CD4-positive, alpha-beta T cell treated with Interleukin-6 for 4 hours (primary cell): ENCODE measurements at places on chromosomes 4 and X.

DNA sequence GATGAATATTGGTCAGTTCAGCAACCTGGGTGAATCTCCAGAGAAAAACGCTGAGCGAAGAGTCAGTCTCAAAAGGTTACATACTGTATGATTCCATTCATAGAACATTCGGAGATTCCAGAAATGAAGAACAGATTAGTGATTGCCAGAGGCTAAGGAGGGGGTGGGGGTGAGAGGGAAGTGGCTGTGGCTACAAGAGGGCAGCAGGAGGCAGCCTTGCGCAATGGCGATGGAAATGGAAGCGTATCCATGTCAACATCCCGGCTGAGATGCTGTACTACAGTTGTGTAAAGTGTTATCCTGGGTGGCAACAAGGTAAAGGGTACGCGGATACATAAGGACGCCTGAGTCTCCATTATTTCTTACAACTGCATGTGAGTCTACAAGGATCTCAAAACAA lies 18.0 kb downstream of the LYAR start:
- no peak for DNase-seq

GRCh38 chrX:102669526-102669925 lies 18.2 kb downstream of the GPRASP1 start:
- no peak for DNase-seq

GRCh38 chr4:4426511-4427120 lies 39.7 kb downstream of the NSG1 start:
- no peak for DNase-seq

DNA sequence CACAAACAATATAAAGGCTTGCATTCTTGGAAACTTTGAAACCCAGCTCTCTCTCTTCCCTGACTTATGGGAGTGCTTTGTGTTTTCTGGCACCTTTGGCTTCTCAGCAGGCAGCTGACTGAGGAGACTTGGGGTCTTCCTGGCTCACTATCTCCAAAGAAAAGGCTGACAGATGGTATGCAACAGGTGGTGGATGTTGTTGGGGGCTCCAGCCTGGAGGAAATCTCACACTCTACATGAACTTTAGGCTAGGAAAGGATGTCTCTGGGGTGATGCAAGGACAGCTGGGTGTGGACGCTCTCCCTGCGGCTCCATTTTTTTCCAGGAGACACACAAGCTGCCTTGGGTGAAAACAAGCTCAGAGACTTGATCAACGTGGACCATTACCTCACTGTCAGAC lies 67.4 kb downstream of the DNAAF6 start:
- no peak for DNase-seq

- DNase-seq, result no peak
Observed at GRCh38 chr4:106587558-106587957, 219.0 kb upstream of the GIMD1 start.

- no peak for DNase-seq
Observed at GRCh38 chr4:79495447-79495846, 87.4 kb upstream of the GK2 start.

DNA sequence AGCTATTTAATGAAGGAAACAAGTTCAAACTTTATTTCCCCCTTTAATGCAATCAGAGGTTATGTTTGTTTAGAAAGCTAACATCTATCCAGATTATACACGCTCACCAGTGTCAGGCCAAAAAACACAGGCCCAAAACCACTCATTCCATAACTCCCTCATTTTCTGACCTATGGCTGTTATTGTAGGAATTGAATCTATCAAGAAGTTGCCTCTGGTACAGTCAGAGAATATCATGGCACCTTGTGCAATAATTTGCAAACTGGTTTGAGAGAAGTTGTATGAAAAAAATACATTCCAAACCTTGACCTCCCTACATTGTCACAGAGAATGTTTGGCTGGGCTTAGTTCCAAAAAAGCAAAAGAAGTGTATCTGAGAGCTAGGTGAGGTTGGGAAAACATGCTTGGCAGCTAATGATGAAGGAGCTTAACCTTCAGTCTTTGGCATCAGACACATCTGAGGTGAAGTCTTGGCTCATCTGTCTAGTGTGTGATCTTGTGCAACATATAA lies 591.0 kb downstream of the ANKRD50 start:
- DNase-seq, result no peak

DNA sequence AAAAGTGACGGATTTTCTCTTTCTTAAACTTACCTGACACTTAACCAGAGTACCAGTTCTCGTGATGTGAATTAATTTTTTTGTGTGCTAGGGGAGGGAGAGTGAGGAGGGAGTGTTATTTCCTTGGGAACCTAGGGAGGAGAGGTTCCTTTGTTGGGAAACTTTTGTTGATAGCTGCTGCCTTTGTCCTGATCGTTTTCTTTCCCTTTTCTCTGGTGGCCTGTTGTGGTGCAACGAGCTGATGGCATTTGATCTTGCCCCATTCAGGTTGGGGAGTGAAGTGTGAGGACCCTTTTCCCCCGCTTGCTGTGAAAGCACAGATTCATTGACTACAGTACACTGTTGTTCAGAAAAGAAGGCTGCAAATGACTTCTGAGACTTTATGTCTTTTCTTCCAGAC lies 59.8 kb downstream of the SLC9A6 start:
- no peak for DNase-seq

DNA sequence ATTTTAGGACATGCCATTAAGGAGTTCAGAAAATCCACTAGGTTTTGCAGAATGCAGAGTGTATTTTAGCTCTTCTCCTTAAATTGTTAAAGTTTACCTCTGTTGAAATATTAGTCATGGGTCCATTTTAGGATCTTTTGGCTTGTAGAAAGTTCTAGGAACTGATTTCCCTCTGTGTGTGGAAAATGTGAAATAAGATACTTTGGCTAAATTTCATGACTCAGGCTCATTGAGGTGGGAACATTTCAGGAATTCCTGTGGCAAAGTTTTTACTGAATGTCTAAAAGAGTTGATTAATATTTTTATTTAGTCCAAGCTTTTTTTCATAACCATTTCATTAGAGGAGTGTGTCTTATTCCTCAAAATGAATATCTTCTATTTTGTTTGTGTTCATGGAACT lies 7.0 kb downstream of the FHIP1A start:
- no peak for DNase-seq

GRCh38 chrX:15790769-15791290 lies 546 bp downstream of the ZRSR2 start:
- DNase-seq, result no peak
